Ovary (tissue), 10 donors: ENCODE measurements at places on chromosomes 3 and 15. TPM values are rescaled to one million over a fixed set of nuclear protein-coding genes. Genes with fewer than 3 reads are reported as not detected.

MORC1 gene
- polyA plus RNA-seq: 0.05 TPM

PATL2 gene
- polyA plus RNA-seq: 2.3 TPM

NECTIN3 gene
- 16.3 TPM for polyA plus RNA-seq

DNA sequence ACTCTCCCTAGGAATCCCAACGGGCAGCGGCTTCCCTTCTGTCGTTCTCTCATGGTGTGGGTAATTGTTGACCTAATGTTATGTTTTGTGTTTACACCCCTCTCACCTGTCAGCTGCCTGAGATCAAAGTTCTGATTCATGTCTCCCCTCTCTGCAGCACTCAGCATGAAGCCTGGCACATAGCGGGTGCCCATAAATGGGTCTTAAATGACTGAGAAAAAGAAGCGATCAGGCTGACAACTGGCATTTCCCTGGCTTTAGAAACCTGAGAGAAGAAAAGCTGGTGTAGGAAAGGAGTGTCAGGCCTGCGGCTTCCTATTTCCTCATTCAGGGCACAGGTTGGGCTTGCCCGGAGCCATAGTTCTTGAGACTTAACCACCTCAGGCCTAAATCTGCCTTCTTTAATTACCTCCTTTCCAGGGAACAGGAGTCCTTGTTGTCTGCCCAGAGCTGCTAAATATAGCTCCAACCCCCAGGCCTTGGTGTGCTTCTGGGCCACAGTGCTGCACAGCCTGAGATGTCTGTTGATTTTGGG lies 31.8 kb downstream of the LPP start:
- DNase-seq: no peak

- no peak for DNase-seq
Measured at GRCh38 chr3:194592798-194593752, 40.1 kb downstream of the TMEM44 start.

DNA sequence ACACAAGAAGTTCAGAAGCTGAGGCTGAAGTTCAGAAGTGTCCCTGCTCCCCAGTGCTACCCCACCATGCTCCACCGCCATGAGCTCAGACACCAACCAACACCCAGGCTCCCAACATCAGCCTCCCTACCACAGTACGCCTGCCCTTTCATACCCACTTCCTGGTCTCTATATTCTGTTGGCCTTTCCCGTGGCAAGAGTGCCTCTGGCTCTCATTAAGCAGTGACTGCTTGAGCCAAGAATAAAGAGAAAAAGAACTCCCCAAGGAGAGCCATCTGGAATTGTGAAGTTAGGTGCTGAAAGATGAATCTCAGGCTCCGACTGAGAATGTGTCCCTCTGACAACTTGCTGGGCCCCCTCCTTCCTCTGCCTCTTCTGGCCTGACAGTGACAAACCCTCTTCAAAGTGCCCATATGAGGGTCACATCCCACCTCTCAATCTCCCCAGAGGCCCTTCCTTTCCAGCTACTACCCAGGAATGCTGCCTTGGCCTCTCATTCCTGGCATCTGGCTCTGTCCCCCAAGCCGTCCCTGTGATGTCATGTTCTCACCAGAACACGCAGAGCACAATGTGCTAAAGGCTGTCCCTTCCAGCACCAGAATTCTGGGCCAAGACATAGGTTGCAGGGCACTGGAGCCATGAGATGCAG lies 306.8 kb downstream of the NTRK3 start:
- DNase-seq: no peak

GRCh38 chr3:177196456-177197040 lies 734 bp downstream of the TBL1XR1 start:
- DNase-seq: peak; percentile 50

DNA sequence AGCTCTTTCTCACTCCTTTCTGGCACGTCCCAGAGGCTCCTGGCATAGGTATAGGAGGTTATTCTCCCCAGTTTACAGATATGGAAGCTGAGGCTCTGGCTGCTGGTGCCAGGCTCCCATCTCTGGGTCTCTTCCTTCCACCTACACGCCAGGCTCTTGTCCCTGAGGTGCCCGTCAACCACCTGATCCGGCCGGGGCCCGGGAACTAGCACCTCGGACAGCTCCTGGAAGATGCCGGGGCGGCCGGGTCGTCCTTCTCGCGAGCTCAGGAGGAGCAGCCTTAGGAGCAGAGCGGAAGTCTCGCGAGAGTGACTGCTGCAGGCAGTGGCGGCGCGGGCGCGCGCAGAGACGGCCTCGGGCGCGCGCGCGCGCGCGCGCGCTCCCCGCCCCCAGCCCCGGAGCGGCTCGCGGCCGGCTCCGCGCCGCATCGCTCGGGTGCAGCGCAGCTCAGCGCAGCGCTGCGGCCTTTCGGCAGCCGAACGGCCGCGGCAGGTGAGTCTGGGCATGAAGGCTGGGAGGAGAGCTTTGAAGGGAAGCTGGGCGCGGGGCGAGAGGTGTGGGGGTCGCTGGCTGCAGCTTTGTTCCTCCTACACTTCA lies at the start of gene SCAMP5:
TSS of gene SCAMP5 (plus strand) at position 382 of the 597 bp plus-strand sequence. CDS start 16,277 bp downstream, outside the sequence.
- peak; percentile 94 for DNase-seq

GRCh38 chr15:62606376-62607113 lies 436.0 kb upstream of the TPM1 start:
- no peak for DNase-seq

DNA sequence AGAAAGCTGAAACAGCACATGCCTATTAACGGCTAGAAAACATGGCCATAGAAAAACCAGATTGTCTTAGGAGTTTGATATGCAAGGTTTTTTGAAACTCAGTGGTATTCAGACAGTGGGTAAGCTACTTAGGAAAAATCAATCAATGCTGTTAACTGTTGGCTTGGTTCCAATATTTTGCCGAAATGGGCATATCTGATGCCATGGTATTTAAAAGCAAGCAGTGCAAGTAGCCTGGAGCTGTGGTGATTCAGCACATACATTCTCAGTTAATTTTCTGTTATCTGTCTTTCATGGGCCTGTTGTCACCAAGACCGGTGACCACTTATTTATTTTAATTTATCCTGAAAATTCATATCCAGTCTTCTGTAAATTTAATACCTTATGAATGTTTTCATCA lies 17.3 kb upstream of the SUCNR1 start:
- DNase-seq: no peak

DNA sequence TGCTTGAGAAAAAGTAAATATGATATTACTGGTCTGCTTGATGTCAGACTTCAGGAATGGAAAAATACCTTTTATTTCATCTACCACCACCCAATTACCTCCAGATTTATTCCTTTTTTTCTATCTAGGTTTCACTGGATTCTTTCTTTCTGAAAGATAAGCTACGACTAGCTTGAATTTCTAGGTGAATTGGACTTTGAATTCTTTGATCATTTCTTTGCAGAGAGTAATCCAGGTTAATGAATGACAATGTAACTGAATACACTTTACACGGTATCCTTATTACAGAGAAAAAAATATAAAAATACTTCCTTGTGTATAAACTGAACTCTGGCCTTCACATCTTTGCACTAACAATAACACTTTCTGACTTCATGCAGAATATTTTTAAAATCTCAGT lies 59.5 kb upstream of the TRPC1 start:
- DNase-seq: no peak

DNA sequence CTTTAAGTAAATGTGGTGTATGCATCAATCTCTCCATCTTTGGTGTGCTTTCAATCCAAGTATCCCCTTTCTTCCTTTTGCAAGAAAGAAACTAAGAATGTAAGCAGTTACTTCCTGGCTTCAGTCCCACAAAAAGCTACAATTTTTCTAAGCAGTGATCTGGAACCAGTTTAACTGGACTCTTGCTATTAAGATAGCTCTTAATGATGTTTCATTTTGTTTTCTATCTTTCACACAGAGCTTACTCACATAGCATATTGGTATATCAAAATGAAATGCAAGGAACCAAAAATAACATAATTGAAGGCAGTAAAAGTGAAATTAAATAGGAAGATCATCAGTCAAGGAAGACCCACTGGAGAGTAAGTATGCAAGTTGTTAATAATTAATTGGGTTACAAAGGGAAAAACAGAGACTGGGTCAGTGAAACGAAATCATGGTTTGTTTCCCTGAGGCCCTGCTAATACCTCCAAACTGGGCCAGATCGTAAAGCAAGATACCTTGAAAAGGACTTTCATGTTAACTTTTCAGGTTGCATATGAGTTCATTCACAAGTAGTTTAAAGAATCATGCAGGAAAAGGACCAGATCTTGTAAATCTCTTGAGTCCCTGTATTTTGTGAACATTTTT lies 41.9 kb downstream of the GPR160 start:
- DNase-seq: no peak

GRCh38 chr3:109353057-109353456 lies 15.7 kb upstream of the DPPA4 start:
- DNase-seq: no peak

DNA sequence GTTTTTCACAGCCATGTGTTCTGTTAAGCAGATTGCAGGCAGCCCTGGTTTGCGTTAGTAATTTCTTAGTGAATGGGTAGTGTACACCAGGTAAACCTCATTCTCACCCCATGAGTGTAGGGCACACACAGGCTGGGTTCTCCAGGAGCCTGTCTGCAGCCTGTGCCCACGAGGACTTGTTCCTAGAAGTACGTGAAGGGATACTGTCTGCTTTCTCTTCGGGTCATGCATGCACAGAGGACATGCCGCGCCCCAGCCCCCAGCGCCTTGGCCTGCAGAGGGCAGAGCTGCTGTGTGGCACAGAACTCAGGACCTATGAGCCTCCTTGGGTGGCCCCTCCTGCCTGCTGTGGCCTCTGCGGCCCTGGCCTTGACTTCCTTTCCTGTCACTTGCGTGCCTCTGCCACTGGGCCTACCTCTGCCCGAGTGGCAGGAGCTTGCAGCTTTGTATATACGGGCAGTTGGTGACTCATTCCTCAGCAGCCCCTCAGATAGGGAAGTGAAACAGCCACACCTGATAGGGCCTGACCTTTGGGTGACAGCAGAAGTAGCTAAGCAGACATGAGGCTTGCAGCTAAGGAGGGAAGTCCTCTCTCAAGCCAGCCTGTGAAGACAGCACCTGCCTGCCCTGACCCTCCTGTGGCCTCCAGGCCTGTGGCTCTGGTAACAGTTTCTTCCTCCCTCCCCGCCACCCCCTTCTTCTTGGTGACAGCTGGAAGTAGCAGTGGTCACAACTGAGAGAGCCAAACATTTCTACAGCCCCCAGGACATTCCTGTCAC lies 19.5 kb downstream of the PPCDC start:
- peak; percentile 65 for DNase-seq

DNA sequence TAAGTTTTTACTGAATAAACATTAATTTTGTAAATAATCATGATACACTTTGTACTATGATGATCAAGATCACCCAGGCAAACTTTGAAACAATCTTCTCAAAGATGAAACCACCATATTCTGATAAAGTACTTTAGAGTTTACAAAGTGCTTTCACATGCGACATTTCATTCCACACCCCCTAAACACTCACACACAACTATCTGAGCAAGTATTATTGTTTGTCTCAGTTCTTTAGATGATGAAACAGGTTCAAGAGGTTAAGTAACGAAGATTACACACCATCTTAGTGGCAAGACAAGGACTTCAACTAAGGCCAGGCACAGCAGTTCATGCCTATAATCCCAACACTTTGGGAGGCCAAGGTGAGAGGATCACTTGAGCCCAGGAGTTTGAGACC lies 37.6 kb downstream of the ZNF148 start:
- no peak for DNase-seq

- no peak for DNase-seq
Measured at GRCh38 chr3:162269636-162270458, 773.2 kb downstream of the OTOL1 start.

GRCh38 chr3:37024092-37024491 lies 30.8 kb downstream of the MLH1 start:
- no peak for DNase-seq

DNA sequence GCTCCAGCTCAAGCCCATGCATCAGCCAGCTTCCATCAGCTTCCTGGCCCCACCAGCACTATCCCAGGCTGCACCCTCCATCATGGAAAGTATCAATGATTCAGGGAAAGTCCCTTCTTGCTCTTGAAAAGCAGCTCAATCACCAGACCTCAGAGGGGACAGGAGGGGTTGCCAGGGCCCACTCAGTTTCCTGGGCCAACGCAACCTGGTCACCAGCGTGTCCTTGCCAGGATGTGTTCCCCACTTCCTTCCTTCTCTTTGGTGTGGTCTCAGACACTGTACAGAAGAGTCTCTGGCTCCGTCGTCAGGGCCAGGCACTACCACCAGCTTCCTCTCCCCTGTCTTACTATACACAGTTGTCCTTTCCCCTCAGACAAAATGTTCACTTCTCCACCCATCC lies 3.0 kb downstream of the HDC start:
- no peak for DNase-seq

DNA sequence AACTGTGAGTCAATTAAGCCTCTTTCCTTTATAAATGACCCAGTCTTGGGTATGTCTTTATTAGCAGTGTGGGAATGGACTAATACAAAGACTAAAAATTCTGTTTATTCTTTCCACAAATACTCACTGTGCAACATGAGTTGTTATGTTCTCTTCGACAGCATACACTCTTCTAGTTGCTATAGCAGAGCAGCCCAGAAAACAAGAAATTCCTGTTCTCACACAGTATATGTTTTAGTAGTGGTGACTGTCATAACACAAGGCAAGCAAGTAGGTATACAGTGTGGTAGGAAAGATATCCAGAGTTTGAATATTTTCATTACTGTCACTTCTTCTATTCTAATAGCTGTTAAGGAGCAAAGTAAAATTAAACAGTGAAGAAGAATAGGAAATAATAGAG lies 453.3 kb downstream of the ROBO1 start:
- DNase-seq: no peak
